ENCODE measurements at places on chromosomes 3 and 15.
A peak's percentile ranks its signal among the peaks of the same experiment; 100 is the strongest.

DNA sequence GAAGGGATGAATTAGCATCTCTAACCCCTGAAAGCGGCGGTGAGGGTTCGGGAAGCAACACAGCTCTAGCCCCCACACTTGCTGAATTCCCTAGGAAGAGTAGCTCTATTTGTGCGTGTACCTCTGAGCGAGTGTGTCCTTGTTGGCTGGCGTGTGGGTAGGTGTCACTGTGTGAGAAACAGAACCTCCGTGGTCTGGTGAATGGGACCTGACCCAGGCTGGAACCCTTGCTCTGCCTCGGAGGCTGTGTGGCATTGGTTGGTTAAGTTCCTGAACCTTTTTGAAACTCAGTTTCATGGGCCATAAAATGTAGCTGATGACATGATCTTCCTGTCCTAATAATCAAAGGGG lies 414 bp upstream of the TMEM115 start:
- DNase-seq = no peak

GRCh38 chr3:109396806-109397205 lies 59.5 kb upstream of the DPPA4 start:
- DNase-seq = no peak

- no peak for DNase-seq
These were observed 646.4 kb upstream of the ADAMTS9 start for GRCh38 chr3:65334045-65334665.

- DNase-seq = no peak
These were observed 101.7 kb upstream of the CCDC54 start for GRCh38 chr3:107275511-107275910.

DNA sequence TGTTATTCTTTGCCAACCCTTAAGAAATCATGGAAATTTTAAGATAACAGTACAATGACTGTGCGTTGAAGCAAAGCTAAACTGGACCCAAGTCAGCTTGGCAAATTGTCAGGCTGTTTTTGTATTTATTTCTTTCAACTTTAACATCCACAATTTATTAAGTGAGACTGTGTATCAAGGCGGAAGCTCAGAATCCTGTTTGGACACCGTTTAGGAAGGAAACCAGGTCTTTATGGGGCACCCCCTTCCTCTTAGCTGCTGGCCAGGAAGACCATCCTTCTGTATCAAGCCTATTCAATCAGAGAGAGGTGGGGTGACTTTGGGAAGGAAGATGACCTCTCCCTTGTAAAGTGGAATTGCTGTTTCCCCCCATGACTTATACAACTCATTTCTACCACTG lies 166.0 kb downstream of the MCTP2 start:
- DNase-seq = no peak

DNA sequence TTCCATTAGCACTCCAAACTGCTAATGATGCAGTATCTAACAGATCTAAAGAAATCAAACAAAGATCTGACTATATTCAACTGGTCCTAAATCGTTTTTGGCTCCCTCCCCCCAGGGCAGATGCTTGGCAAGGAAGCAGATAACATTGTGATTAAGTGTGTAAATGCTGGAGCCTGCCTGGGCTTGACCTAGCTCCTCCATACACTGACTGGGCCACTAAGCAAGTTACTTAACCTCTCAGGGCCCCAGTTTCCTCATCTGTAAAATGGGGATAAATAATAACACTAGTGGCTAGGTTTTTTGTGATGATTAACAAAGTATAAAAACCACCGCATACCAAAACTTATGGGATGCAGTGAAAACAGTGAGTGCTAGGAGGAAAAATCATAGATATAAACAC lies 9.2 kb downstream of the EID1 start:
- DNase-seq = no peak

DNA sequence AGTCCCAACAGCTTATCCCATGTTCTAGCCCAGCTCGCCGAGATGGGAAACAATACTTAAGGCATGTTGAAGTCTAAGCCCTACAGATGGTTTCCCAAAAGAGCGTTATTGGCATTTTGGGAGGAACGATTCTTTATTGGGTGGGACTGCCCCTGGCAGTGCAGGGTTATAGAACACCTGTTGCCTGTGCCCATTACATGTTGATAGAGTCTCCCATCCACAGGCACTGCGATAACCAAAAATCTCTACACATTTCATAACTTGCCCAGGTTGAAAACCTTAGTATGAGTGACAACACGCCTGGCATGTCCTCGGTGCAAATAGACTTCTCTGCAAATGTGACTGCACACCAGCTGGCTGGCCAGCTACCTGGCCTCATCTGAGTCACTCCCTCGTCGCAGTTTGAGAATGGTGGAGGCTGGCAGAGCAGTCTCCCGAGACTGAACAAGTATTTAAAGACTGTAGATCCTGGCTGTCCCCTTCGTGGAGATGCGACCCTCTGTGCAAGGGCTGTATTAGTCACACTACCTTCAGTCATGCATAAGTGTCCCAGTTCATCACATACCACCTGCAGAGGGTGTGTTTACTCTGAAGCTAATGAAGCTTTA lies 18.7 kb downstream of the ZNF80 start:
- no peak for DNase-seq

DNA sequence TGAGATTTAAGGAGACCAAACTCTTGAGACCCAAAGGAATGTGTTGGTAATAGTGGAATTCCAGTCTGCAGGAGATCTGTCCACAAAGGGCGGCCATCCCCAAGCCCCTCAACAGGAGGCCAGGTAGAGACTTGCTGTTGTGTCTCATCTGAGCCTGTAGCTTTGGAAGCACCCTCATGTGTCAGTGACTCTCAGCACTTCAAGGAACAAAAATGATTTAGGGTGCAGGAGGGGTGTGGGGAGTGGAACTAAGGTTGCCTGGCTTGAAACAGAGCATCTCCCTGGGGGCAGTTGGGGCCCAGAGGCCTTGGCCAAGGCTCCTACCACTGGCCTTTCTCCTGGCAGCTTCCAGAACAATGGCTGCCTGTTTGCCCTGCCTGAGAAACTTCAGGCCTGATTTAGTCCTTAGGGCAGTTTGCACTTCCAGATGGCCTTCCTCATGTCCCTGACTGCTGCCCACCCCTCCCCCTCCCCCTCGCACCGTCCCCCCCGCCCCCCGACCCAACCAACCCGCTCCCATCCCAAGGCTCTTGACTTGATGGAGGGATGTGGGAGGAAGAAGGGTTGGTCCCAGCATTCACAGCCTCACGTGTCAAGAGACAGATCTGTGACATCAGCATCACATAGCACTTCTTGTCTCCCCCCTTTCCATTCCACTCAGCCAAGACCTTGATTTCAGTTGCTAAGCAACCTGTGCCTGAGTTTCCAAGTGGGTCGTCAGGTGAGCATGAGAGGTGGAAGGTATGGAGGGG lies 77.1 kb downstream of the CORO2B start:
- no peak for DNase-seq

DNA sequence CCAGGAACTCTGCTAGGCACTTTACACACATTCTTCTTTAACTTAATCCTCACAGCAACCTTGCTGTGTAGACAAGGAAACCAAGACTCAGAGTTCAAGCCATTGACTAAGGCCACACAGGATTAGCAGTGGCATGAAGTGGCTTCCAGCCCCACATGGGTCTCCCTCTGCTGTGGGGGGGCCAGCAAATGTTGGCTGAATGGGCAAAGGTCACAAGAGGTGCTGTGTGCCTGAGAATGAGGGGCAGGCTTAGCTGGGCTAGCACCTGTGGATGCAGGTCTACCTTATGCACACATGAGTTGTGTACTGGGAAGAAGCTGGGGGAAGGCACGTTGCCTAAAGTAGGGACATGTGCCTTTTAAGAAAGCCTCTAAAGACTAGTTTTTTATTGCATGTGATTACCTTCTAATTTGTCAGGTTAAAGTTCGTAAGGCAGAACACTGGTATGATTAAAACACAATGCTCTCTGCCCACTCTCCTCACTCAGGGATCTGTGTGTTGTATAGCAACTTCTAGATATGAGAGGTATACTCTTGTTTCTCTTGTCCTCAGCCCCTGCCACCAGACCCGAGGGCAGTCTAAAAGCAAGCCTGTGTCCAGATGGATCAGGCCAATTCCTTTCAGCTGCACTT lies 10.9 kb downstream of the BAHD1 start:
- no peak for DNase-seq

DNA sequence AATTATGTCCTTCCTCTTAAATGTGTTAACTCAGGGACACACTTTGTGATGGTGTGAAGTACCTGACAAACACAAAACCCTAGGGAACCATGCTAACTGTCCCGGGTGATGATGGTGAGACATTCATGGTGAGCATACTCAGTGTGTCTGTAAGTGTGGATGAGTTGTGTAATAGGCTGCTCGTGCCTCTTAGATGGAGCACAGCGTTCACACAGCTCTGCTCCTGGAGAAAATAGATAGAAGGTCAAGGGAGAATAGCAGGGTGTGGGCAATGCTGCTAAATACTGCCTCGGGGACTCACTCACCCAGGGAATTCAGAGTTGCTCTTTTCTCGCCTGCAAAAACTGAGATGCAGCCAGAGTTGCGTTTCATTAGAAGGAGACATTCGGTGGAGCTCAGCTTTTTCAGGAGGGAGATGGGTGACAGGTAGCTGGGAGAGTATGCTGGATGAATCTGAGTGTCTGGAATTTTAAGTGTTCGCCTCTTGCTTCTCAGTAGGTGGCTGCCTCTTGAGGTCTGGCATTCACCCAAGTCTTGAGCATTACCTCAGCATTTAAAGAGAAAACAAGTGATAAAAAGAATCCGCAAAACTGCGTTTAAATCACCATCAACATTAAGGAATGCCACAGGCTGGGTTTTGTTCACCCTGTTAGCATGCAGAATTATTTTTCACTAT lies 813.2 kb downstream of the AGBL1 start:
- no peak for DNase-seq

DNA sequence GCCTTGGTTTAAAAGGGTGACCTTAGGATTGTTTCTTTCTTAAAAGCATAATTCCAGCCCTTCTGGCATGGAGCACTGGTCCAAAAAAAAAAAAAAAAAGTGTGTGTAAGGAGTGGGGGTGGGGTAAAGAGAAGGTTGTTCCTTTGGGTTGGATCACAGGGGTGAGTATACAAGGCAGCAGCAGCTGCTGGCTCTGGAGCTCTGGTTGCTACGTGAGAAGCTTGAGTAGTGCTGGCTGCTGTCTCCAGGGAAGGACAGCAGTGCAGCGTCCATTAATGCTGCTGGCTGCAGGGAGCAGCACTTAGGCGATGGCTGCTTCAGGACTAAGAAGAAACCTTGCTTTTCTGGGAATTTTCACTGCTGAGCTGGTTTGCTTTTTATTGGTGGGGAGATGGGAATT lies 2.3 kb downstream of the SETD5 start:
- DNase-seq = peak; percentile 89

- peak; percentile 8 for DNase-seq
These were observed 265.1 kb downstream of the CTNNB1 start for GRCh38 chr3:41464401-41464800.

DNA sequence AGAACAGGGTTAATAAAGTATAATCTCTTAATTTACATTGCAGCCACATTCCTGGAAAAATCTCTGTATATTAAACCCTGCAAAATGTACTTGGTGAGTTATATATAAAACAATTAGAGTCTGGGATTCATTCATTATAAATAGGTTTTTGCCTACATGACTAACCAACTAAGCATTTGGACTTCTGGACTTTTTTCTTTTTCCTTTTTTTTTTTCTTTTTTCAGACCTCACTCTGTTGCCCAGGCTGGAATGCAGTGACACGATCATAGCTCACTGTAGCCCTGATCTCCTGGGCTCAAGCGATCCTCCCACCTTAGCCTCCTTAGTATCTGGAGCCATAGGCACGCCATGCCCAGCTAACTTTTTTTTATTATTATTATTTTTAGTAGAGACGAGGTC lies 4.5 kb downstream of the DNAJC13 start:
- no peak for DNase-seq

- DNase-seq = no peak
These were observed 21.3 kb downstream of the SLC12A8 start for GRCh38 chr3:125191256-125191655.

DNA sequence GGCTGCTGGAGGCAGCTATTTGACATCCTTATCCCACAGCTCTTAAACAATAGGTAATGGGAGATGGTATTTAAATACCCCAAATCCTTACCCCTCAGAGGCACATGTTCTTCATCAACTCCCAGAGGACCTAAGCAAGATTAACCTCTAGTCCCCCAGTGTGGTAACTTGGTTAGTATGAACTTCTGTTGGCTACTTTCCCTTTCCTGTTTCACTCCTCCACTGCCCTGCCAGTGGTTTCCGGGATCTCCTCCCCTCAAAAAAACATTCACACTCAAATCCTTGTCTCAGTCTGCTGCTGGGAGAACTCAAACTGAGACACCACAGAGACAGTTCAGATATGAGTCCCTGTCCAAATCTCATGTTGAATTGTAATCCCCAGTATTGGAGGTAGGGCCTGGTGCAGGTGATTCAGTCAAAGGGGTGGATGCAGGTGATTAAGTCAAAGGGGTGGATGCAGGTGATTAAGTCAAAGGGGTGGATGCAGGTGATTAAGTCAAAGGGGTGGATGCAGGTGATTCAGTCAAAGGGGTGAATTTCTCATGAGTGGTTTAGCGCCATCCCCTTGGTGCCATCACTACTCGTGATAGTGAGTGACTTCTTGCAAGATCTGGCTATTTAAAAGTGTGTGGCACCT lies 335.0 kb upstream of the CTNNB1 start:
- no peak for DNase-seq

DNA sequence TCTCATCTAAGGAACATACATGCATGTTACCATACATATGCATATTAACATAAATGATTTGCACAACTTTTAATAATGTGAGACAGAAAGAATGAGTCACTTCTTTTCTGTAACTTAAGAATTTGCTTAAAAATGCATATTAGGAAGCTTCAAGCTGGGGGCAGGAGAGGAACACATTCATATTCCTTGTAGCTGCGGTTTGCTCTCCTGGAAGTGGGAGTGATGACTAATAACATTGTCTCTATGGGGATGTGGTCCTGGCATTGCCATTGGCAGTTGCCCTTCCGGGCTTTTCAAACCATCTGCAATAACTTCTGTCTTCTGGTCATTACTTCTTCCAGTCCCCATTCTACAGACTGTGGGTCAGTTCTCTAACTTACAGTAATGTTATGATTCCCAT lies 15.6 kb downstream of the CHST2 start:
- DNase-seq = peak; percentile 91

DNA sequence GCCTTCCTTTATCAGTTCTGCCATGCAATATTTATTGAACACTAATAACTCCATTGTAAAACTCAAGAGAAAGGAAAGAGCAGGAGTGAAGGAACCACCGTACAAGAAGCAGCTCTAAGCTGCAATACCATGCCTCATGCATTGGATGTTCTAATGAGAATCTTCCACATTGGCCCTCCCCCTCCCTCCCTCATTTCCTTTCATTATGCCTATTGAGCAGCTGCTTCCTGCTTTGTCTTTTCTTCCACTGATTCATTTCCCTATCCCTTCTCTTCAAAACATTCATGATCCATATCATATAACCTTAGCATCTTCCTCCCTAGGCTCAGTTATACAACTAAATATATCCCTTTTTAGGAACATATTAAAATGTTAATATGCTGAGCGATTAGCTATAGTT lies 698.7 kb upstream of the GOLIM4 start:
- DNase-seq = no peak
